ENCODE measurements at places on chromosomes 12 and 14.

- DNase-seq, result no peak
Measured at GRCh38 chr14:34750670-34751069, 36.3 kb upstream of the CFL2 start.

DNA sequence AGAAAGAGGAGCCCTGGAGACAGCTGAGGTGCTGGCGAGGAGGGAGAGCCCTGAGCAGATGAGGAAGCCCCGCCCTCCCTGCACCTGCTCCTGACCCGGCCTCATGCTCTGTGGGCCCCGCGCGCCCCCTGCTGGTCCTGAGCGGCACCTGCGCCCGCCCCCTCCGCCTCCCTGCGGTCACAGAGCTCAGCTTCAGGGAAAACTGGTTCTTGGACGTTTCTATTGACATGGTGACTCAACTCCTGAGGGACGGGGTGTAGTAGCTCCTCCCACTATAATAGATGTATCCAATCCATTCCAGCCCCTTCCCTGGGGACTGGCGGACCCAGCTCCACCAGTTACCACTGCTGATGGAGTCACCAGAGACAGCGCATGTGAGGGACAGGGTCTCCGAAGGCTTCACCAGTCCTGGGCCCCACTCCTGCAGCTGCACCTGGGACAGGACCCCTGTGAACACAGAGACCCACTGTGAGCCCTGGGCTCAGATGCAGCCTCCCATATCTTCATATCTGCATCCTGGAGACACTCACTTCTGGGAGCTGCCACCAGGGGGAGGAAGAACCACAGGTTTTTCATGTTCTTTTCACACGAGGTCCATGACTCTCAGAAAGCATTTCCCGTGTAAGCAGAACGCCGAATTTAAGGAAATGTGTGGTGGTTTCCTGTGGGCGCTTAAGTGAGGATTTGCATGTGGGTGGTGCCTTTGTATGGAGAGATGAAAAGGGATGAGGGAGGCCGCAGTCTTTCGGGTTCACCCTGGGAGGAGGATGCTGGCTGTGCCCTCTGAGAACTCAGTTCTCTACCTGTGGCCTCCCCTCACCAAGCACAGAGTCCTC lies 1346.4 kb downstream of the TMEM121 start:
- DNase-seq, result peak; percentile 92

- DNase-seq, result no peak
Measured at GRCh38 chr14:74248017-74248416, 8.8 kb downstream of the VSX2 start.

GRCh38 chr12:119621878-119622277 lies 28.3 kb downstream of the TMEM233 start:
- DNase-seq, result no peak

- DNase-seq, result no peak
Measured at GRCh38 chr12:51822956-51823355, 25.6 kb downstream of the FIGNL2 start.

GRCh38 chr14:47120645-47121044 lies 469.1 kb upstream of the RPL10L start:
- DNase-seq, result no peak

GRCh38 chr12:4120316-4120917 lies 153.1 kb upstream of the CCND2 start:
- DNase-seq, result no peak
